ENCODE measurements at places on chromosomes 4 and X.

DNA sequence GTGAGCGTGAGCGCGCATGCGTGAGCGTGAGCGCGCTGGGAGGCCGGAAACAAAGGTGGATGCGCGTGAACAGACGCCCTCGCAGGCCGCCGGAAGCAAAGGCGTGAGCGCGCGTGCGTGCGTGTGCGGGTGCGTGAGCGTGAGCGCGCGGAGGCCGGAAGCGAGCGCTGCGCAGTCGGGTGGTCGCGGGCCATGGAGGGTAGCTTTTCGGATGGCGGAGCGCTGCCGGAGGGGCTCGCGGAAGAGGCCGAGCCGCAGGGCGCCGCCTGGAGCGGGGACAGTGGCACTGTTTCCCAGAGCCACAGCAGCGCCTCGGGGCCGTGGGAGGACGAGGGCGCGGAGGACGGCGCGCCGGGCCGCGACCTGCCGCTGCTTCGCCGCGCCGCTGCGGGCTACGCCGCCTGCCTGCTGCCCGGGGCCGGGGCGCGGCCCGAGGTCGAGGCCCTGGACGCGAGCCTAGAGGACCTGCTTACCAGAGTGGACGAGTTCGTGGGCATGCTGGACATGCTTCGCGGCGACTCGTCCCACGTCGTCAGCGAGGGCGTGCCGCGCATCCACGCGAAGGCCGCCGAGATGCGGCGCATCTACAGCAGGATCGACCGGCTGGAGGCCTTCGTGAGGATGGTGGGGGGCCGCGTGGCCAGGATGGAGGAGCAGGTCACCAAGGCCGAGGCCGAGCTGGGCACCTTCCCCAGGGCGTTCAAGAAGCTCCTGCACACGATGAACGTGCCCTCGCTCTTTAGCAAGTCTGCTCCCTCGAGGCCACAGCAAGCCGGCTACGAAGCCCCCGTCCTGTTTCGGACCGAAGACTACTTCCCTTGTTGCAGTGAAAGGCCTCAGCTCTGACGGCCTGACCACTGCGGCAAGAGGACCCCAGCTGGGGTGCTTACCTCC lies at the start of gene BLOC1S4:
BLOC1S4 (plus strand) TSS at position 157 of the 894 bp plus-strand sequence; CDS start at position 193, 36 bp downstream.
- DNase-seq, result peak; percentile 89

GRCh38 chrX:14051416-14051815 lies 21.7 kb upstream of the GEMIN8 start:
- DNase-seq, result no peak

DNA sequence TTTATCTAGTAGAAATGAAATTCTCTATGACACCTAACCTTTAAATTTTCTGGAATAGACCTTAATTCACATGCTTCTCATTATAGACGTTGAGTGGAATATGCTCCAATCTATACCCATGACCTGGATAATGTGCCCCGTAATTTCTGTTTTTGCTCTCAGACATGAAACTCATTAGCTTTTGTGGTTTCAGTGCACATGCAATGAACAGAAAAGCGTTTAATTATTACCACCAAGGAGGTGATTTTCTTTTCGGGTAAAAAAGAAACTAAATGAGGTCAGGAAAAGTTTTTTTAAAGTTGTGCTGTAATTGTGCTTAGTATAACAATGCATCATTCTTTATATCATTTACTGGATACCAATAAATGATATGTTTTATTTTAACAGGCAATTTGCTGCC lies 1703.9 kb upstream of the TENM3 start:
- DNase-seq, result no peak

- DNase-seq, result no peak
Observed at GRCh38 chr4:6071959-6072720, 53.9 kb upstream of the C4orf50 start.

DNA sequence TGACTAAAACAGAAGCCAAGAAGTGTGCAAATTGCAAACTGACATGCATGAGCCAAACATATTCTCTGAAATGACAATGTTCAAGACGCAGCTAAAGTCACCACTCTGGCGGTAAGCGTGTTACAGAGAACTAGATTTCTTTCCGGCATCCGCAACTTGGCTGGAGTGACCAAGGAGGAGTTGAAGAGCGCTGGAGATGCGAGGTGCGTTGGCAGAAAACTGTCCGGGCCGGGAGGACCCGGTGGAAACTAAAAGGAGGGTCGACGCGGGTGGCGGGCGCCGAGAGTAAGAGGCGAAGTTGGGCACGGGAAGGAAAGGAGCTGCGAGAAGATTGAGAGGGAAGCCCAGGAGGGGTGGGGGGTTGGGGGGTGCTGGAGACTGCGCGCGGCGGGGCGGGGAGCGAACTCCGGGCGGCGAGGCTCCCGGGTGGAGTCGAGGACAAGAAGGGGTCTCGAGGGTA lies 807 bp downstream of the SEL1L3 start:
- peak; percentile 34 for DNase-seq

DNA sequence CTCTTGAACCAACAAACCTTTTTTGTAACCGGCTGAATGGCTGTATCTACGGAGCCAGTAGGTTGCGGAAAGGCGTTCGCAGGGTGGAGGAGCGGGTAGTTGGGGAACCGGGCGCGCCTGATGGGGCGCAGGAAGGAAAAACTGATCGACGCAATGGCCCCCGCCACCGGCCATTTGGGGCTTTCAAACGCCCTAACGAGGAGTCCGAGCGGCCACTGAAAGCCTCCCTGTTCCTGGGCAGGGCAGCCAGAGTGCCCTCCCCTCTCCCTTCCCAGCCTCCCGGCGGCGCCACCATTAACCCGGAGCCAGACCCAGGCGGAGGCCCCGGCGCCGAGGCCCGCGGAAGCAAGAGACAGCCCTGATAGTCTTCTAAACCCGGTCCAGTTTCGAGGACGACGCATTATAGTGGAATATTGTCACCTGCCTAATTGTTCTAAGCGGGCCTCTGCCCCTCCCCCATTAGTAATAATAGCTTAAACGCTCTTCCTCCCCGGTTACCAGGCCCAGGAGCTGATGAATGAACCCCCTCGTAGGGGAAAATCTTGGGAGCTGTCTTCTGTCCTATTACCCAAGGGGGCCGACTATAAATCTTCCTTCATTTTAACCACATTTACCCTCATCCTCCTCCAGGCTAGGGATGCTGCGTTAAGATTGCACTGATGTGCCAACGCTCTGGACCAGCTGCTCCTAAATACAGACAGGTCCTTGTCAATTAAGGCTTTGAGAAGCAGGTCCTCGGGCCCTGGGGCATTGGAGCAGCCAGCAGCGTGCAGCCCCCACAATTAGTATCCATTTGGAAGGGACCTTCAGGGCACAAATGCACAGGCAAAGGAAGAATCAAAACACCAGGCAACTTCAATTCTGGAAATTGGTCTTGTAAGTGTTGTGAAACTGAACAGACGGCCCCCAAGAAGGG lies 61.6 kb upstream of the TMEM33 start:
- no peak for DNase-seq

DNA sequence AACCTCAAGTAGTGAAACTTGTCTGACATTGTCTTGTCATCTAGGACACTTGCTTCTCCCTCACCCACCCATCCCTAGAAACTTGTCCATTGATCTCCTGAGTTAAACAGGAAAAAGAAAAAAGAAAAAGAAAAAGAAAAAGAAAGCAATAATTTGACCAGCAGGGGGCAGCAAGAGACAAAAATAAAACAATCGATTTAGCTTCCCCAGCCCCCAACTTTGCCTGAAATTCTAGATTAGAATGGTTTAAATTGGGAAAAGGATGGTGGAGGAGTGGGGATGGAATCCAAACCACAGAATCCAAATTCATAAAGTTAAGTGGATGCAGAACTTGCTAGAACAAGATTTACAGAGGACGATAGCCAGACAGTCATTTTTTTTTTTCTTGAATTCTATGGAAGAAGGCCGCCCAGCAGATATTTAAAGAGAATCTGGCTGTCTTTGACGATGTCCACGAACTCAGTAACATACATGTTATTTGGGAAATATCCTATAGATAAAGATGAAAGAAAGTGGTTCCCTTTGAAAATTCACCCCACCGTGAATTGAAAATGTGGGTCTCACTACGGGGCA lies 282.9 kb downstream of the USP46 start:
- no peak for DNase-seq

DNA sequence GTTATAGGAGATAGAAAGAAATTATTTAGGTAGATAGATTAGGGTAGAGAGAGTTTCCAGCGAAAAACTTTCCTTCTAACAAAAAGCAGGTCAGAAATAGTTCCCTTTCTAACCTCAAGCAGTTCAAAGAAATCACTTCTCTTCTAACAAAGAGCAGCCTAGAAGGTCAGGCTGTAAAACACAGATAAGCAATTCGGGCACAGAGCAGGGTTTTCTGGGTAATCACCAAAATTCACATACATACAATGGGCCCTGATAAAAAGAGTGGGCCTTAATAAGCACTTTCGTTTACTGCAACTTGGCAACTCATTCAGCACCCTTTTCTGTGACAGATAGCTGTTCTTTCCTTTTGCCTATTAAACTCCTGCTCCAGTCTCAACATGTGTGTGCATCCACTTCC lies 13.4 kb upstream of the NAF1 start:
- DNase-seq, result no peak

DNA sequence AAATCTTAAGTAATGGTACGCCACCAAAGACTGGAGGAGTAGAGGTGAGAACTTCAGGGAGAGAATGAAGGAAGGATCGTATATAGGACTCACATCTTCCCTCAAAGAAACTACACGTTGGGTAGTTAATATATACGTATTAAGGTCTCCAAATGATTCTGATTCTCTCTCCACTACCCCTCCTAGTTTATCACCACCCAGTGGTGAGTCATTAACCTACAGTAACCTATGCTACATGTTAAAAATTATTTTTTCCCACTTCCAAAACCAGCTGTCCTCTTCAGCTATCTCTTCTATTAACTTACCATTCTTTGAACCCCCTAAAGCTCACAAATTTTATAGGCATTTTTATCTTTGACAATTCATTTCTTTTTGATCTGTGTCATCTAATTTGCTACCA lies 69.7 kb downstream of the RPS6KA6 start:
- DNase-seq, result no peak

DNA sequence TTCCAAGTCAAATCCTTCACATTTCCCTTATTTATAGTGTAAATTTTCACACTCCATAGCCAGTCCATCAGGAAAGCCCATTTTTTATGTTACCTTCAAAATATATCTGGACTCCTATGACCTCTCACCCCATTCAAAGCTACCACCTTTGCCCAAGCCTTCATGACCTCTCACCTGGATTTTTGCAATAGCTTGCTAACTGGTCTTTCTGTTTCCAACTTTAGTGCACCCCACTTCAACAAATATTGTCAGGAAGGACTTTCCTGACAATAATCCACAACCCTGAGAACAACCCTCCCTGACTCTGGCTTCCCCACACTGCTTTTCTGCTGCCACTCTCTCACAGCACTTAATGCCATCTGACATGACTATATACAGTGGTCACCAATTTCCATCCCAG lies 33.4 kb downstream of the ASIC5 start:
- DNase-seq, result no peak

GRCh38 chrX:2320580-2321327 lies 180.0 kb downstream of the DHRSX start:
- no peak for DNase-seq

GRCh38 chr4:153266988-153267387 lies 62.7 kb downstream of the TRIM2 start:
- DNase-seq, result no peak

DNA sequence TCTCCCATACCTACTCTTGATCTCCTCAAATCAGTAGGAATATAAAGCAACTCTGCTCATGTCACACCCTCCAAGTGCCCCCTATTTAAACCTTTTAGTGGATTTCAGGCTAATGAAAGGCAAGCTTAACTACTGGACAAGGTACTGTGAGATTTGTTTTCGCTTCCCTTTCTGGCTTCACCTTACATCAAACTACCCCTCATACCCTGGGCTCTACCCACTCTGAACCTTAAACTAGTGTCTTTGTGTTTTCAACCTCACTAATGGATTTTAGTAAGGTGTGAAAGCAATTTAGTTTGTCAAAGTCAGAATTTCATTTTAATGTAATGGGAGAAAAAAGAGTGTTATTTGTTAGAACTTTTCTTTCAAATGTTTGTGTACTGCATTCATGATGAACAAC lies 291.7 kb downstream of the INPP4B start:
- DNase-seq, result no peak

- no peak for DNase-seq
Observed at GRCh38 chr4:20084488-20084887, 167.2 kb upstream of the SLIT2 start.

DNA sequence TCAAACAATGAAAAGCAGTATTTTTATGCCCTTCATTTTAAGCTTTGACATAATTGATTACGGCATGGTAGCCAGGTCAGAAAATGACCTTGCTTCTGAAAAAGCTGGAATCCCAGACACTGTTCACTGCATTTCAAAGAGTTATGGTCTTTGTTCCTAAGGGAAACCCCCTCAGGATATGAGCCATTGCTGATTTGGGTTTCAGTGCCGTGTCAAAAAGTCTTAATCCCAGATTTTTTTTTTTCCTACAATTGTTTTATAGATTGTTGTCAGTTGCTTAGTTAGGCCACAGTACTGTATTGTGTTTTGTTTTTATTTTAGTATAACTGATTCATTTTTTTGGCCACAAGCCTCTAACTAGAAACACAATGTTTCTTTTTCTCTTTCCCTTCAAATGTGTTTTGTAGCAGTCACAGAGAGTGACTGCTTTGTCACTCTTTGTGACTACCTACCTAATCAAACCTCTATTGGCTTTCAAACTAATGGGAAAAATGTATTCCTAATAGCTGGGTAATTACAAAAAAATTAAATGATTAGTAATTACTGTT lies 10.3 kb downstream of the WDR44 start:
- DNase-seq, result no peak

- DNase-seq, result no peak
Observed at GRCh38 chr4:143017210-143017609, 167.5 kb upstream of the USP38 start.

- no peak for DNase-seq
Observed at GRCh38 chr4:78784236-78784865, 8.2 kb downstream of the BMP2K start.

- no peak for DNase-seq
Observed at GRCh38 chr4:16759931-16760582, 138.4 kb downstream of the LDB2 start.

DNA sequence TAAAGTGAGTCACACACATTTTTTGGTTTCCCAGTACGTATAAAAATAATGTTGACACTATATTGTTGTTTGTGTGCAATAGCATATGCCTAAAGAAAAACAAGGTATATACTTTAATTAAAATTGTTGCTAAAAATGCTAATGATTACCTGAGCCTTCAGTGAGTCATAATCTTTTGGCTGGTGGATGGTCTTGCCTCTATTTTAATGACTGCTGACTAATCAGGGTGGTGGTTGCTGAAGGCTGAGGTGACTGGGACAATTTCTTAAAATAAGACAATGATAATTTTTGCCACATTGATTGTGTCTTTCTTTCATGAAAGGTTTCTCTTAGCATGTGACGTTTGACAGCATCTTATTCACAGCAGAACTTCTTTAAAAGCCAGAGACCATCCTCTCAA lies 21.0 kb upstream of the ANXA10 start:
- no peak for DNase-seq
